ENCODE measurements at places on chromosomes 2 and 18. TPM values are rescaled to one million over a fixed set of nuclear protein-coding genes. Genes with fewer than 3 reads are reported as not detected.

IL36RN gene
- total RNA-seq = 0.12 TPM

NMUR1 gene
- total RNA-seq = not detected

STON1 gene
- total RNA-seq = 0.86 TPM

GPR55 gene
- total RNA-seq = not detected

RSAD2 gene
- 37.2 TPM for total RNA-seq

SFTPB gene
- not detected for total RNA-seq

CLEC4F gene
- not detected for total RNA-seq

IL1R1 gene
- 8.7 TPM for total RNA-seq

LBX2 gene
- 3.0 TPM for total RNA-seq

PASK gene
- 53.3 TPM for total RNA-seq

FAM98A gene
- total RNA-seq = 47.7 TPM

BOLL gene
- not detected for total RNA-seq

All from Calu3 (cell line).